LHCN-M2 (cell line): ENCODE measurements at places on chromosomes 11 and 22. TPM values are rescaled to one million over a fixed set of nuclear protein-coding genes. Genes with fewer than 3 reads are reported as not detected.

The TMEM151A gene
- 0.23 and 0.32 TPM in 2 replicates for total RNA-seq

The PHETA2 gene
- total RNA-seq = 15.7 and 17.6 TPM in 2 replicates

The CELSR1 gene
- under 0.01 and 0.06 TPM in 2 replicates for total RNA-seq

The CALCA gene
- total RNA-seq = not detected in 2 replicates

The RIC3 gene
- total RNA-seq = not detected in 2 replicates

The SMC1B gene
- not detected in 2 replicates for total RNA-seq

The SAMM50 gene
- total RNA-seq = 52.4 and 57.6 TPM in 2 replicates

The ZFTA gene
- 23.3 and 24.8 TPM in 2 replicates for total RNA-seq

The SLC22A9 gene
- not detected in 2 replicates for total RNA-seq

The POU2AF1 gene
- not detected in 2 replicates for total RNA-seq

The OR5A1 gene
- total RNA-seq = not detected in 2 replicates

The MRGPRX4 gene
- not detected in 2 replicates for total RNA-seq

The HPX gene
- total RNA-seq = 0.13 TPM in 1 of 2 replicates, not detected in the other
